ENCODE measurements at places on chromosomes 6 and 20. TPM values are rescaled to one million over a fixed set of nuclear protein-coding genes. Genes with fewer than 3 reads are reported as not detected.

Gene WFDC10A
- not detected for total RNA-seq

Gene SLC35D3
- not detected for total RNA-seq

Gene CENPQ
- total RNA-seq: 2.4 TPM

Gene SH3BGRL2
- total RNA-seq: 1.8 TPM

Gene ZNF322
- total RNA-seq: 13.6 TPM

Gene TMEM74B
- total RNA-seq: not detected

Gene ELOVL4
- total RNA-seq: 2.7 TPM

Gene SLC22A3
- 6.3 TPM for total RNA-seq

Gene GJA10
- total RNA-seq: not detected

Gene CTAGE9
- total RNA-seq: not detected

Gene SUMO4
- total RNA-seq: 0.19 TPM

Gene RAB44
- not detected for total RNA-seq

Gene ROS1
- total RNA-seq: not detected

Gene ZBTB46
- 6.2 TPM for total RNA-seq

Gene FITM2
- 7.6 TPM for total RNA-seq

Gene RRAGD
- total RNA-seq: 0.75 TPM

Gene RAET1L
- total RNA-seq: not detected

Gene TXLNB
- 0.25 TPM for total RNA-seq

Gene BCAS1
- total RNA-seq: not detected

Gene GUCA1A
- total RNA-seq: not detected

Gene PTP4A1
- 28.4 TPM for total RNA-seq

Gene XRN2
- 53.2 TPM for total RNA-seq

Gene BPIFB6
- not detected for total RNA-seq

Gene PSORS1C2
- not detected for total RNA-seq

Gene GHRH
- not detected for total RNA-seq

Gene PDE7B
- total RNA-seq: 41.9 TPM

Gene L3MBTL1
- 1.9 TPM for total RNA-seq

Gene MEP1A
- total RNA-seq: not detected

Gene HTR1E
- not detected for total RNA-seq

Gene SLC22A2
- total RNA-seq: not detected

Gene TFAP2B
- not detected for total RNA-seq
